ENCODE measurements at places on chromosomes 16 and 17. TPM values are rescaled to one million over a fixed set of nuclear protein-coding genes. Genes with fewer than 3 reads are reported as not detected.

DNA sequence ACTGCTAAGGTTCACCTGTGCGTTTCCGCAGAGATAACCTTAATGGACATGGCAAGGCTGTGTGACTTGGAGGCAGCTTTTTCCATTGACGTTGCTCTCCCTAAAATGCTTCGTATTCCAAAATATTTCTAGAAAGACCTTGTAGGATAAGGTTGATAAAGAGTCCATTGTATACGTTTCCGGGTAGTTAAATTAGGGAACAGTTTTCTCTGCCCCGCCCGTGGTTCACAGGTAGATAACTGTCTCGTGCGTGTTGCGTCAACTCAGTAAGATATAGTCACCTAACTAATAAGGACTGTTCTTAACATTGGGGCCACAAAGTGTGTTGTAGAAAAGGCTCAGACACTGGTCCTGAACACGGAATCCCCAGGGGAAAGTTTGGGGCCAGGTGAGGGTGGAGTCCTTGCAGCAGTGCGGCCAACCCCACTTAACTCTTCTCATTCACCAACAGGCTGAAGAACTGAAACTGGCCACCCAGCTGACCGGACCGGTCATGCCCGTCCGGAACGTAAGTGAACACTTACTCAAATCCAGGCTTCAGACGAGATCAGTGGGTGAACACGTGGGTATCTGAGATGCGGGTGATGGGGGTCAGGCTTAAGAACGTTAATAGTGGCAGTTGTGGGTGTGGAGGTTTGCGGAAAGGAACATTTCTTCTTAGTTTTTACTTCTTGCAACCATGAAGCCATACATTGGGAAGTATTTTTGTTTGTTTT is 1.6 kb downstream of the RPL13 start:
- no peak for DNase-seq

GRCh38 chr17:82687375-82687861 is 11.1 kb downstream of the RAB40B start:
- DNase-seq: peak; percentile 90

DNA sequence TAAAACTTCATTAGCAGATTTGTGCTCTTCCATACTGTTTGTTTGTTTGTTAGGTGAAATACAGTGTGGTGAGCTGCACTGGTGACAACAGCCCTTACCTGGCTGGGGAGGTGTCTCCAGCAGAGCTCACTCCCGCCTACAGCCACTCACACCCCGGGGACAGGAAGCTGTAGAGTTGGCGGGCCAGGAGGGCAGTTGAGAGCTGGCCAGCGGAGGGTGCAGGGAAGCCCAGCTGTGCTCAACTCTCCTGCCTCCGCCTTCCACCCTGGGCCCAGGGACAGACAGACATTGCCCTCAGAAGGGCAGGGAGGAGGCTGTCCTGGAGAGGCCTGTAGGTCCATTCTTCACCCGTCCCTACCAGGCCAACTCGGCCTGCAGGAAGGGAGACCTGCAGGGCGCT is 48.6 kb upstream of the PVALEF start:
- DNase-seq: no peak

KRTAP2-1 gene
- total RNA-seq: not detected

GRCh38 chr17:17757956-17758845 is 76.9 kb downstream of the RAI1 start:
- DNase-seq: no peak

NDEL1 gene
- 33.4 TPM for total RNA-seq

GRCh38 chr16:81590714-81591544 is 146.3 kb downstream of the CMIP start:
- DNase-seq: no peak

DNA sequence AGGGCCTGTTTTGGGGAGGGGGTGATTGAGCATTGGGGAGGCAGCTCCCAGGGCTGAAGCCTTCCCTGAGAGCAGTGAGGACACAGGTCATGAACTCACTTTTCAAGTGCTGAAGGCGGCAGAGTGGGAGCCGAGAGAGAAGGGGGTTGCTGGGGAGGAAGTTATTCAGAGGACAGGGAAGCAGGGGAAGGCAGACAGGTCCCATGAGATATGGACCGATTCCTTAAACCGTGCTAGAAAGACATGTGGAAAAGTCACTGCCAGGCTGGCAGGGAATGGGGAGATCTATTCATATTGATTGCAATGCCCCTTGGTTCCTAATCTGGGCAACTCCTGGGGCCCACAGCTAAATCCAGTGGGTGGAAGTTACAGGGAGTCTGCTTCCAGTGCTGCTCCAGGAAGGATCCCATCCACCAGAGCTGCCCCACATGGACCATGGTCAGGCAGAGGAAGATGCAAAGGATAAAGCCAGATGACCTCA is 1.1 kb downstream of the CCL4 start:
- no peak for DNase-seq

- DNase-seq: peak; percentile 4
Observed at GRCh38 chr17:14926526-14927122, 338.5 kb downstream of the PMP22 start.

CDH11 gene
- total RNA-seq: 22.9 TPM

- peak; percentile 43 for DNase-seq
Observed at GRCh38 chr17:83083368-83084201, 4.2 kb downstream of the METRNL start.

- DNase-seq: no peak
Observed at GRCh38 chr17:55452139-55452790, 30.6 kb upstream of the MMD start.

TMEM220 gene
- total RNA-seq: 1.9 TPM

Measured in epithelial cell of proximal tubule (primary cell).